ENCODE measurements at places on chromosomes 12 and 14.

- DNase-seq, result no peak
These were observed 2.9 kb upstream of the GLT1D1 start for GRCh38 chr12:128850400-128850799.

DNA sequence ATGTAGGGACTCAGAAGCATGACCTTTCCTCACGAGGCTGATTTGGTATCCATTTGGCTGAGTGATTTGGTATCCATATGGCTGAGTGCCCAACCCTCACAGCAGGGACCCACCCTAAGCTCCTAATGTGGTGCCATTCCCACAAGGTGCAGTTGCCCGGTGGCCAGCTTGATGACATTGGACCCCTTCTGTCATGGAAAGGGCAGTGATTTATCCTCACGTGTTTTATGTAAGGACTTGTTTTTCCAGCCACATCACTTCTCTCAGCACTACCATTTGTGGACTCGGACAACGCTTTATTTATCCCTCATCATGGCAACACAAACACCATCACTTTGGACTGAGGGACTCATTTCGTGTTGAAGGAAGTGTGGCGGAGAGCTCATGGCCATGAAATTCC is 8.5 kb upstream of the CDC42BPB start:
- DNase-seq, result no peak

DNA sequence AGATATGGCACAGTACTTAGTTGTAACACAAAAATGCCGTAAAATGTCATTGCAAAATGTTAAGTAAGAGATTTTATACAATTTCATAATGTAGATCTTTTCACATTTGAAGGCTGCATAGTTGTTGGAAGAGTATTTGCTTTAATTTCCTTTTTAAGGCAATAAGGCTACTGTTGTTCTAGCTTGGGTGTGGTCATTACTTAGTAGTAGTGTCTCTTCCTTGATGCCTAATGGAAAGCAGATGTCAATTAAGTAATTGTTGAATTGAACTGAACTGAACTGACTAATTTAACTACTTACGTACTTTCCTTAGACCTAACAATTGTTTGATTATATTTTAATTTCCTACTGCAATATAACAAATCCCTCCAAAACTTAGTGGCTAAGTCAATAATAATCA is 181.7 kb downstream of the FLRT2 start:
- DNase-seq, result no peak

DNA sequence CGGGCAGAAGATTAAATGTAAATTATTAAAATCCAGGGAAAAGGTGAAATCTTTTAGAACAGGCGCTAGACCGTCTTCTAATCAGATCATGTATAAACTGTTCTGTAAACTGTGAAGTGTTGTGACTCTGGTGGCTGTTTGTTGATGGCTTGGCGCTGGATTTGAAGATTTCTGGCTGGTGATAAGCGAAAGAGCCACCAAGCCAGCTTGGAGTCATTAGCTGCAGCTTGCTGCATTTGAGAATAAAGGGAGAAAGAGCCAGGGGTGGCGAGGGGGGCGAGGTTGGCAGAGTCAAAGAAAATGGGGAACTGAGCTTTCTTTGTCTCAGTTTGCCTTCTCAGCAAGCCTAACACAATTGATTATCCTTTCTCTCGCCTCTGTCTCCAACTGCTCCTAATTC is 8.0 kb downstream of the SYNDIG1L start:
- no peak for DNase-seq

DNA sequence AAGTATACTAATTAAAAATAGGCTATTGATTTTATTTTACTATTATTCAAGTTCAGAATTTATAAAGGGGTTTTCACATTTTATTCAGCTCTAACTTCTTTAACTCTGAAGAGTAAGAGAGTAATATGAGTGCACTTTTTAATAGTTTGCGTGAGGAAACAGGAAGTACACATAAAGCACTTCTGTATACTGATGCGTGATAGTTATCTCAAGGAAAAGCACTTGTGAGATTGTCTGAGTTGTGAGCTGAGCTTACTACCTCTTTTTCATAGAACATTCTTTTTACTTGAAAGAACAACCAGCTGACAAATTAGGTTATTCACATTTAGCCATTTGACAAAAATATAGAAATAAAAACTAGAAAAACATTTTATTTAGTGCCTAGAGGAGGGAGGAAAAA is 1.9 kb downstream of the RAD51AP1 start:
- DNase-seq, result no peak

- no peak for DNase-seq
These were observed 40.3 kb upstream of the RGS6 start for GRCh38 chr14:71891970-71892369.

DNA sequence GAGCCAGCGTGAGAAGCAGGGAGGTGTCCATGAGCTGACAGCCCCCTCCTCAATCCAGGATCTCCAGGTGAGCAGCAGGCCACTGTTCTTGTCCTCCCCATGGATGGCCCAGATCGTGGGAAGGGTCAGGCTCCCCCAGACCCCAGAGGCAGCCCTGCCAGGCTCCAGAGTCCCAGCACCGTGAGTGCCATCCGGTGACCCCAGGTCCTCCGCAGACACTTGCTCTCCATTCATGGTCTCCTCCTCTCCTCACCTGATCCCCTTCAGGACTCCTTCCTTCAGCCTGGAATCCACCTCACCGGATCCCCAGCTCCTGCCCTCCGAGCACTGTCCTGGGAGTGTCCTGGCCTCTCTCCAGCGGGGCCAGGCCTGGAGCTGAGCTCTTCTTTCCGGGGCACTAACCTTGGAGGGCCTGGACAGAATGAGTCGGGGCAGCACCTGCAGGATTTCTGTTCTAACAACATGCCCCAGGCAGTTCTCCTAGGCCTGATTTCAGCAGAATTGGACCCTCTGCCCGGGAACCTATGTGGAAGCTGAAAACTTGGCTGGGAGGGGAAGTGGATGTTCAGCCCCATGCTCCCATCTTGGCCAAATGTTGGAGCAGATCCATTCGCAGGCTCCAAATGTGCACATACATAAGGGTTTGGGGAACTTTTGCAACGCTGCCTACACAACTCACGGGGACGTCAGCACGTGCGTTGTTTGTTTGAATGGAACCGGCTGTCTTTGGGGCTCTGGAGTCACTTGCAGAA is 341.6 kb upstream of the SFSWAP start:
- DNase-seq, result no peak

DNA sequence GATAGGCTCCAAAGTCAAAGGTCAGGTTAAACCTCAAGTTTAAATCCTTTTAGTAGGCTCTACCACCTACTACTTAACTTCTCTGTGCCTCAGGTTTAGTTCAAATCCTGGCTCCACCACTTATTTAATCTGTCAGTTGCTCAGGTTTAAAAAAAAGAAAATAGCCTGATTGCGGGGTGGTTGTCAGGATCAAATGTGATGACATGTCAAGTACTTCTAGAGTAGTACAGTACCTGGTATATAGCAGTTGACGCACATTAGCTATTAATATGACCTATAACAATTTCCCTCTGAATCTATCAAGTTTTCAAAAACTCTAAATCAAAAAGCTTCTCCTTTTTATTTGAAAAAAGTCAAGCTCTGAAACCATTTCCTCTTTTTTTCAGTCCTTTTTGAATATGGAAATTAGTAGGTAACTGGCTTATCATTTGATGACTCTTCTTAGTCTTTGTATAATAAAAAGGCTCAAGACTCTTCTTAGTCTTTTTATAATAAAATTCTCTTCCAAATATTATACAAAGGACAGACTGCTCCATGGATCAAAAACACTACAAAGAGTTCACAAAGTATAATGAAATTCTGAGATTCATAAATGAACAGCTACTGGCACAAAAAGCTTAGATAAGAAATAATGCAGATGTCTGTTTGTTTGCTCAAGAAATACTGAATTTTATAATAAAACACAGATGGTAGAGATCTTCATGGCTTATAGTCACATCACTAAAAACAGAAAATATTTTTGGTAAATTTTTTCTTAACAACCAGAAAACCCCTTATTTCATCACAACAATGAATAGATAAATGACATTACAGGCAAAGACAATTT is 5.0 kb downstream of the OSBPL8 start:
- DNase-seq, result no peak

DNA sequence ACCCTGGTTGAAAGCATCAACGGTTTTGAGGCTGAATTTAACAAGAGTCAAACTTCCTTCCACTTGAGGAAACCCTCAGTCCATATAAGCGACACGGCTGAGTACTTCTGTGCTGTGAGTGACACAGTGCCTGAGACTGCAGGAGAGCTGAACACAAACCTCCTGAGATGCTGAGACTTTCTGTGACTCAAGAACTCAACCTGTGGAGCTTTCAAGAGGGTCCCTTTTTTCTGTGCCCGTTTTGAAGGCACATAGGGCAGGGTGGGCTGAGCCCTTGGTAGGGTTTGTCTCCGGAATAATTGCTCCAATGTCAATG is 305.3 kb upstream of the OR4E1 start:
- no peak for DNase-seq

GRCh38 chr12:65204886-65205525 is 35.6 kb downstream of the LEMD3 start:
- DNase-seq, result peak; percentile 10

DNA sequence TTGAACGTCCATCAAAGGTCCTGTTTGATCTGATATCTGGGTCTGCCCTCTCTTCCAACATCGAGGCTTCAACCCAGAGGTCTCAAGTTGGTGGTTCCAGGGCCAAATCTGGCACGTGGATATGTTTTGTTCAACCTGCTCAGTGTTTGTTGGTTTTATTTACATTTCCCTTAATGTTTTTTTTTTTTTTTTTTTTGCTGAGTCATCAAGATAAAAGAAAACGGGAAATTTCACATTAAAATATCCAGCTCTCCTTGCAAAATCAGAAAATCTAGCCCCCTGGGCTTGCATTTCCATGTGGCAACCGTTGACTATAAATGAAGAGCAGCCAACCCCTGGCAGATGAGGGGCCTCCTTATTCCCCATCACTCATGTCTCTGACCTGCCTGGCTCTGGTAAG is 765.6 kb upstream of the TBX3 start:
- DNase-seq, result no peak
